NCI-H510A treated with DMSO at 0.1 percent for 48 hours (cell line): ENCODE measurements at places on chromosomes 7 and 10.

- peak; percentile 35 for DNase-seq
Observed at GRCh38 chr7:77416621-77417371, 647 bp upstream of the GSAP start.

GRCh38 chr7:151790830-151791620 lies 85.9 kb downstream of the PRKAG2 start:
- no peak for DNase-seq

DNA sequence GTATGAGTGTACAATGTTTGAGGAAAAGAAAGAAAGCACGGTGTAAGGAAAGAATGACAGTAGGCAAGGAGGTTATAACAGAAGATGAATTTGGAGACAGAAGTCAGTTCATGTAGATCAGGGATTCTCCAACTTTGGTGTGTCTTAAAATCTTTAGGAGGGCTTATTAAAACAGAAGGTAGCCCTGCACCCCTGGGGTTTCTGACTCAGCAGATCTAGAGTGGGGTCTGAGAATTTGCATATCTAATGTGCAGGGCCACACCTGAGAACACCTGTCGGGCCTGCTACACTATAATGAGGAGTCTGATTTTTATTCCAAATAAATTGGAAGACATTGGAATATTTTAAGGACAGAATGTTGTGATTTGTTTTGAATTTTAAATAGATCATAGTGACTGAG lies 120.6 kb downstream of the RNF133 start:
- no peak for DNase-seq

- DNase-seq: no peak
Observed at GRCh38 chr7:135231686-135232085, 2.0 kb upstream of the STRA8 start.

DNA sequence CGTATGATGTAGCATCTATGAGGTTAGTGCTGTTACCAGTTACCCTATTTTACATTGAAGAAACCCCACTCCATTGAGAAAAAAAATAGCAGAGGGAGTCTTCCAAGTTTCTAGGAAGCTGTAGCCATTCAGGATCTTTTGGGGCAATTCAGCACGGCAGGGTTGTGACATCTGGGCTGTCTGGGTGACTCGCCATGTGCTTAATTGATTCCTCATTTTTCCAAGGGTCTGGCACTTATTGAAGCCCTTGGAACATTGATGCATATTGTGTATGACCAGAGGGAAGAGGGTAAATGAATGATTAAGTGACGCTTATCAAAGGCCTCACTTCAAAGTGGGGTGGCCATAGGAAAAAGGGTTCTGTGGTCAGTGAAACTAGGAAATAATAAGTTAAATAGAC lies 248.7 kb downstream of the ARHGAP12 start:
- DNase-seq: no peak

DNA sequence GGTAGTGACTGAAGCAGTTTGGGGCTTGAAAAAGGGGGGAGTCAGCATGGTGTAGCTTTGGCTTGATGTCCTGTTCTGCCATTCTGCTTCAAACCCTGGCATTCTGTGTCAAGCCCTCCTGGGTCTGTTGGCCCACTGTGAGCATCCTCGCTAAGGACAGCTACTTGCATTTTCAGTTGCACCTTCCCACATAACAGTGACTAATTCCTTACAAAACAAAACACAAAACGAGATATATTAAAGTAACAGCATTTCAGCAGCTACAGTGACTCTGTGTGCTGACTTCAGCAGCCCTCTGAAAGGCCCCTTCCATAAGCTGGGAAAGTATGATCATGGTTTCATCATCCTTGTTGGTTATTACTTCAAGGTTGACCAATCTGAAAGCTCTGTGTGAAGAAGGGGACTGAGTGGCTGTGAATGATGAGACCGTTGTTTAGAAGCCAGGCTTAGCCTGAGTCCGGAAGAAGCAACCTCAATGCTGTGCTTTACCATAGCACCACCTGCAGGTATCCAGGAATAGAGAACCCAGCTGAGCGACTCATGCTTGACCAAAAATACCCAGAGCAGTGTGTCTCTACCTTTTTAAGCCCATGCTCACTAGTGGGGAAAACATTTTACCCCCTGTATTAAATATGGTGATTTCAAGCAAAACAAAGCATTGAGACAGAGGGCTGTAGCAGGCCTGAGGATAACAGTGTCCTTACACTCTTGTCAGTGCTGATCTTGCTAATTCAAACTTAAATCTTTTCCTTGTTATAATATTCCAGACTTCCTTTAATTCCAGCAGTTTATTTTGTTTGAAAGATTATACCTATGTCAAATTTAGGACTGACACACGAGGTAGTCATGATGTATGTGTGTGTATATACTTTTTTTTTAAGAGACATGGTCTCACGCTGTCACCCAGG lies 42.6 kb upstream of the CC2D2B start:
- DNase-seq: peak; percentile 20

GRCh38 chr7:73635428-73636200 lies 11.3 kb upstream of the MLXIPL start:
- DNase-seq: no peak

DNA sequence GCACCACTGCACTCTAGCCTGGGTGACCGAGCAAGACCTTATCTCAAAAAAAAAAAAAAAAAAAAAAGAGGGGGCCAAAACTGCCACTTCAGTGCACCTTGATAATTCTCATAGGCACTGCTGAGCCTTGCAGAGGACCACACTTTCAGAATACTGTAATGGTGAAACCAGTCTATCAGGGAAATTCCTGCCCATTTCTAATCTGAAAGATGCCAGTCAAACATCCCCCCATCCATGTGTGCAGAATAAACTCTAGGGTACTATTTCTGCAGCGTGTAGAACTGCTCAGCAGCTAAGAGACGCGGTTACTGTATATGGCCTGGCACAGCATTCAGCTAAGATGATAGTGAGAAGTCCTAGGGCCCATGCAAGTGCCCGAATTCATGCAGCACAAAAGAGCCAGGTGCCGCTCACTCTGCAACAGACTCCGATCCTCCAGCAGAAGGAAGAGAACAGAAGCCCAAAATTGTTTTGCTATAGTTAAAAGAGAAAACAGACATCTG lies 286.8 kb upstream of the KLF14 start:
- DNase-seq: no peak

- no peak for DNase-seq
Observed at GRCh38 chr7:114715907-114716306, 206.0 kb upstream of the MDFIC start.

- peak; percentile 18 for DNase-seq
Observed at GRCh38 chr10:84336406-84337090, 8.2 kb downstream of the CCSER2 start.

DNA sequence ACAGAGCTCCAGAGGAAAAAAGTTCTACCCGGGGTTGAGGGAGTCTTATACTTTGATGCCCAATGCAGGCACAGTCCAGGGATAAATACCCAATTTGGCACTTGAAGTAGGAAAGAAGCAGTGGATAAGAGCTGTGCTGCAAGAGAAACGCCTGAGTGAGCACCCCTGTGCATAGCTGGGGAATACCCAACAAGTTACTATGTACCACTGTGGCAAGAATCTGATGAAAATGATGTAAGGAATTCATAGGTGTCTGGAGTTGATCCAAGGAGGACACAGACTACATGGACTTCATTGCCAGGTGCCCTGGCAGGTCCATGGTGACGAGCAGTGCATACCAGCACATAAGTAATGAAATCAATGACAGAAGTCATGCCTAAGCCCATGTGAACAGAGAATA lies 183.7 kb upstream of the FEZF1 start:
- DNase-seq: no peak

GRCh38 chr10:27319752-27320431 lies 79.3 kb upstream of the ACBD5 start:
- no peak for DNase-seq

DNA sequence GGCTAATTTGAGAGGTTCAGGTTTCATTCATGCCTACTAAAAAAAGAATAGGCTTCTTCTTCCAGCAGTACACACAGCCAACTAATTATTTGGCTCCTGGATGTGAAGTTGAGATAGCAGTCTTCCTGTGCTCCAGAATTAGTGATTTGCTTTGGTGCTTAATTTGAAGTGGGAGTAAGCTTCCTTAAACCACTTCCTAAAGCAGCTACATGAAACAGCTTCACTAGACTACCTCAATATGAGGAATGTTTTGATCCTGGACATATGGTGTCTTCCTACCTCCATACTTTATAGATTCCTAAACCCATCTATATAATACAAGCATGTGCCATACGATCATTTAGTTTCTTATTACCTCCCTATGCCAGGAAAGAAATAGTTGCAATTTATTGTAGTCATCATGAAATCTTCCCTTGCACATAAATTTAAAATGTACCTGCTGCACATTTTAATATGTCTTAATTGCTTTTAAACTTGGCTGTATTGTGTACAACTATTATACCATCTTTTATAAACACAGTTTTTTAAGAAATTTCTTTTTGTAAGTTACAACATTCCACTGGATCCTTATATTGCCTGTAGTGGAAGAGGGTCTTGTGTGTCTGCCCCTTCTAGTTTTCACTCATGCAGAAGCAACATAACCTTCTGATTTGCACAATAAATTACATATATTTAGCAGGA lies 8.6 kb downstream of the VIM start:
- no peak for DNase-seq

- DNase-seq: peak; percentile 18
Observed at GRCh38 chr10:104268405-104268712, 625 bp upstream of the GSTO2 start.
